ENCODE measurements at places on chromosomes 3 and 15.

- no peaks in the 10 kb centered on the region for H3K4me1 ChIP-seq
- H3K36me3 ChIP-seq = no peaks in the 10 kb centered on the region
- DNase-seq = no peak
- H3K4me3 ChIP-seq = no peak overlapping the region
- no peaks in the 10 kb centered on the region for H3K27me3 ChIP-seq
- no peak overlapping the region for H3K27ac ChIP-seq
These were observed 13.5 kb downstream of the CCDC14 start for GRCh38 chr3:123947482-123947881.

- H3K27ac ChIP-seq = no peak overlapping the region
- H3K4me3 ChIP-seq = no peak overlapping the region
- H3K27me3 ChIP-seq = no peaks in the 10 kb centered on the region
- no peaks in the 10 kb centered on the region for H3K4me1 ChIP-seq
These were observed 251.0 kb downstream of the FAM43A start for GRCh38 chr3:194936659-194937058.

- DNase-seq = no peak
- no peaks in the 10 kb centered on the region for H3K4me1 ChIP-seq
- H3K36me3 ChIP-seq = no peaks in the 10 kb centered on the region
- no peak overlapping the region for H3K4me3 ChIP-seq
- no peak overlapping the region for H3K27ac ChIP-seq
- H3K27me3 ChIP-seq = no peaks in the 10 kb centered on the region
These were observed 14.2 kb downstream of the RHCG start for GRCh38 chr15:89482139-89482538.

DNA sequence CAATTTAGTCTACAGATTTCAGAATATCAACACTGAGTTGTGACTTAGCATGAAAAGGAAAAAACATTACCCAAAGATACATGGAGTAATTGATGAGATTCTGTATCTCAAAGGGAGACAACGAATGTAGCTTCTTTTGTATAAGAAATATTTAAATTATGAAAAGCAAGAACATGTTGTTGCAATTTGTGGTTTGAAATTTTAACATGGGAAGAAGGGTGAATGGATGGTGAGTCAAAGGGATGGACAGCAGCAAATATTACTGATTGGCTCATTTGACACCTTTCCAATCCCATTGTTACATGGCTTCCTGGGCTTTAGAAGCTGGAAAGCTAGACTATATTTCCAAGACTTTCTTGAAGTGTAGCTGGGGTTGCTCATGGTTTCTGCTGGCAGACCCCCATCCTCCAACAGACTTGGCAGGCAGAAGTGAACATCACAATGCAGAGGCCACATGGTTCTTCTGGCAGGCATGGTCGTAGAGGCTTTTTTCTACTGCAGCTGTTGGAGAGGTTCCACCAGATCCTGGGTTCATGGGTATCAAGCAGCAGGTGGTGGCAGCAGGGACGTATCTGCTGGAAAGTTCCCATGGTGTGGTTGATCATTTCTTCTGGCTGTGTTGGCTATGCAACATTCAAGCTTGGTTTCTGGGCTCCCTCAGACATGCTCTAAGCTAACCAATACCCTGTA, 47.2 kb upstream of the KPNA4 start:
- H3K27me3 ChIP-seq = no peaks in the 10 kb centered on the region
- H3K4me3 ChIP-seq = no peak overlapping the region
- H3K27ac ChIP-seq = no peak overlapping the region
- H3K36me3 ChIP-seq = no peaks in the 10 kb centered on the region
- no peaks in the 10 kb centered on the region for H3K4me1 ChIP-seq
- no peak for DNase-seq

GRCh38 chr15:35256551-35256950, 171.5 kb upstream of the NANOGP8 start:
- H3K27me3 ChIP-seq = no peaks in the 10 kb centered on the region
- no peaks in the 10 kb centered on the region for H3K36me3 ChIP-seq
- H3K27ac ChIP-seq = no peak overlapping the region
- H3K4me3 ChIP-seq = no peak overlapping the region
- no peak for DNase-seq

GRCh38 chr3:187291001-187291511, 481 bp downstream of the MASP1 start:
- no peak overlapping the region for H3K27ac ChIP-seq
- no peaks in the 10 kb centered on the region for H3K4me1 ChIP-seq
- H3K27me3 ChIP-seq = no peaks in the 10 kb centered on the region
- no peak overlapping the region for H3K4me3 ChIP-seq

DNA sequence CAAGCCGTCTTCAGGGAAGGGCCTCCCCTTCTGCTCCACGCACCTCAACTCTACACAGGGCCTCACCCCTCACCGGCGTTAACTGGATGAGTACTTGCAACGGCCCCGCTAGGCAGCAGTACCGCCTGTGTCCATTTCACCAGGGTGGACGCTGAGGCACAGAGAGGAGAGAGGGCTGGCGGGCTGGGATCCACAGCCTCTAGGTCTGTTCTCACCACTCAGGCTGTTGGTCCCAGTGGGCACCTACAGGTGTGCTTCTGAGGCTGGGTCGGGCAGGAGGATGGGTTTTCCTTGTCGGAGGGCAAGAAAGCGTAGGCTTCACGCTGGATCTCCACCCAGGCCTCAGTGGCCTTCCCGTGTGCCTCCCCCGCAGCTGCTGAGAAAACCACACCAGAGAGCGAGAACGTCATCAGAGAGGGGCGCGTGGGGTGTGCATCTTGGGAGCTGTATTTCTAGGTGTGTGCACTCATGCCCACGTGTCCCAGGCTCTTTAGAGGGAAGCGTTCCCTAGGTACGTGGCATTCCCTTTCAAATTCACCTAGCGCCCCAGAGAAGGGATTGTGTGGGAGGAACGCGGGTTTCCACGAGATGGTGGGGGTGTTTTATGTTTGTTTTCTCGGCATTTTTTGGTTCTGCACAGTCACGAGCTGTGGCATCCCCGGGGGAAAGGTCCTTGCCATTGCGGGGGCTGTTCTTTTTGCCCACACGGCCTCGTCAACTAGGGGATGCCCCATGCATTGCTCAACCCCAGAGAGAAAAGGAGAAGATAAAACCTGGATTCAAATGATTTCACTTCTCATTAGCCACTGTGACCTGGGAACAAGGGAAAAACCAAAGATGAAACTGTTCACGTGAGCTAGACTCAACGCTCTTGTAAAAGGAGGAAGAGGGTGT, 67.7 kb downstream of the MGLL start:
- H3K27ac ChIP-seq = no peak overlapping the region
- no peaks in the 10 kb centered on the region for H3K4me1 ChIP-seq
- H3K27me3 ChIP-seq = no peaks in the 10 kb centered on the region
- H3K36me3 ChIP-seq = no peaks in the 10 kb centered on the region

DNA sequence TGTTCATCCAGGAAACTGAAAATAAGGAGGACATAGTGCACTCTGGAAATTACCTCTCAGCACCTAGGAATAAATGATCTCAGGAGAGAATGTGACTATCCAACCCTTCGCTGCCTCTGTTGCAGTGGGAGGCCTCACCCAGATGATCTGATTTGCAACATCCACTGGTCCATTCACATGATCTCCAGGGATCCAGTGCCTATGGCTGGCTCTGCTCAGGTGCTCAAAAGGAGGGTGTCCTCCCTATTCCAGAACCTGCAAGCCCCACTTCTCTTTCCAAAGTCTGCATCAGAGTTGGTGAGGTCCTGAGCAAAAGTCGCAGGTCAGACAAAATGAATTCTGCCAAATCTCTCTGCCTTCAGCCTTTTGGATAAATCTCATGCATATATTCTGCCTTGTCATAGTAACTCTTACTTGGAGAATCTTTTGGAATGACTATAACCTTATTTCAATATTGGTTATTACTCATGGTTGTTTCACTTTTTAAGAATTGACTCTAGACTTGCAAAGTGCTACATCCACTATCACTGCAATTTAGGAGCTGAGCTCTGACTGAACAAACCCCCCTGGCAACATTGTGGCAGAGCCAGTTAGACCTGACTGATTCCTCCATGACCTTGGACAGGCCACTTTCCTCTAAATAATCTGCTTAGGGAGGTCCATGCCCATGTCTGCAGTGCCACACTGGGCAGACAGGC, 295.1 kb downstream of the EPHB1 start:
- no peak for DNase-seq
- H3K36me3 ChIP-seq = no peaks in the 10 kb centered on the region
- H3K4me1 ChIP-seq = no peaks in the 10 kb centered on the region
- no peak overlapping the region for H3K27ac ChIP-seq

DNA sequence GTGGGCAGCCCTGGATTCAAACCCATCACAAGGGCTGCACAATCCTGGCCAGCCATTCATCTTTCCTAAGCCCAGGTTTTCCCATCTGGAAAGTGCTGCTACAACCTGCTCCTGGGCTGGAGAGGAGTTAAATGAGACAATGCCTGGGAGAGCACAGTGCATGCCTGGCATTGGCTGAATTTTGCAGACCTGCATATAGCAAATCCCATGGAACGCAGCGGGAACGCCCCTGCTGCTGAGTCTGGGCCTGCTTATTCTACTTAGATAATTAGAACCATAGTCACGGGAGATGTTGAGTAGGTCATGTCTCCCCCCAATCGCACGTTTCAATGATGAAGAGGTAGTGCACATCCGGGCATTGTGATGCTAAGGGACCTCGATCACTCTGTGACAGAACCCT, 46.6 kb downstream of the ABTB1 start:
- no peak overlapping the region for H3K4me3 ChIP-seq
- no peaks in the 10 kb centered on the region for H3K27me3 ChIP-seq
- DNase-seq = no peak
- H3K4me1 ChIP-seq = no peaks in the 10 kb centered on the region
- no peaks in the 10 kb centered on the region for H3K36me3 ChIP-seq
